HFF-Myc (cell line): ENCODE measurements at places on chromosomes 1 and 21.

DNA sequence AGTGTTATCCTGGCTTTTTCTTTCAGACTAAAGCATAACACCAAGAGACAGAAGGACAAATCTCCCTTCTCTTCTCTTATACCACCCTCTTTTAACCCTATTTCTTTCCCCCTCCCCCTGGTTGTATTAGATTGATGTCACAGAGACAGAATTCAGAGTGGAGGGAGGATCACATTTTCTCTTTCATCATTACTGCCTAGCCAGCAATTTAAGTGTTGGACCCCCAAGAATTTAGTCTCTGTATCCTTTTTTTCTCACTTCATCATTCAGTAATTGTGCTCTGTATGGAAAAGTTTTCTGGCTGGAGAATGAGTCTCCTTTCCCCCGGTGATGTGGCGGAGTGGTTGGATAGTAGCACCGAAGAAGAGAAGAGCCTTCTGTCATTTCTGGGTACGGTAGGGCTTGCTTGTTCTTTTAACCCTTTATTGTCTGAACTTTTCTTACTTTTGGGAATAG, 124.8 kb downstream of the CLEC20A start:
- DNase-seq, result no peak

- no peak for DNase-seq
Observed at GRCh38 chr21:34152500-34152899, 79.1 kb downstream of the MRPS6 start.

- no peak for DNase-seq
Observed at GRCh38 chr21:33063907-33064622, 5.9 kb upstream of the OLIG1 start.

GRCh38 chr1:229557913-229558414, 543 bp downstream of the ABCB10 start:
- no peak for DNase-seq

DNA sequence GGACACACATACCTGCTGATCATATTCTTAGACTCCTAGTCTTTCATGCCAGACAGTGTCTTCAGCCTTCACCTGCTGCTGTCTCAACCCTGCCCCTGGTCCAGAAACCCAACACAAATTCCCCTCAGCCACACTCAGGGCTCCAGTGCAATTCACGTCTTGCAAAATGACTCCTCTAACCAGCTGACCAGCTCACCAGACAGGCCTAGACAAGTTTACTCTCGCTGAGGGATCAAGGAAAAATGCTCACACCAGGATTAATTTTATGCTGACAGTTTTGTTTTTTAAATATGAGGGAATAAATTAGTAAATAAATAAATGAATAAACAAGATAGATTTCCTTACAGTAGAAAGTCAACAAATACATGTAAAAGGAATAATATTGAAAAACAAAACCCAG, 28.5 kb downstream of the CCDC185 start:
- no peak for DNase-seq

GRCh38 chr1:214224611-214225354, 56.2 kb upstream of the SMYD2 start:
- no peak for DNase-seq

GRCh38 chr21:44805226-44805625, 3.6 kb upstream of the UBE2G2 start:
- no peak for DNase-seq

DNA sequence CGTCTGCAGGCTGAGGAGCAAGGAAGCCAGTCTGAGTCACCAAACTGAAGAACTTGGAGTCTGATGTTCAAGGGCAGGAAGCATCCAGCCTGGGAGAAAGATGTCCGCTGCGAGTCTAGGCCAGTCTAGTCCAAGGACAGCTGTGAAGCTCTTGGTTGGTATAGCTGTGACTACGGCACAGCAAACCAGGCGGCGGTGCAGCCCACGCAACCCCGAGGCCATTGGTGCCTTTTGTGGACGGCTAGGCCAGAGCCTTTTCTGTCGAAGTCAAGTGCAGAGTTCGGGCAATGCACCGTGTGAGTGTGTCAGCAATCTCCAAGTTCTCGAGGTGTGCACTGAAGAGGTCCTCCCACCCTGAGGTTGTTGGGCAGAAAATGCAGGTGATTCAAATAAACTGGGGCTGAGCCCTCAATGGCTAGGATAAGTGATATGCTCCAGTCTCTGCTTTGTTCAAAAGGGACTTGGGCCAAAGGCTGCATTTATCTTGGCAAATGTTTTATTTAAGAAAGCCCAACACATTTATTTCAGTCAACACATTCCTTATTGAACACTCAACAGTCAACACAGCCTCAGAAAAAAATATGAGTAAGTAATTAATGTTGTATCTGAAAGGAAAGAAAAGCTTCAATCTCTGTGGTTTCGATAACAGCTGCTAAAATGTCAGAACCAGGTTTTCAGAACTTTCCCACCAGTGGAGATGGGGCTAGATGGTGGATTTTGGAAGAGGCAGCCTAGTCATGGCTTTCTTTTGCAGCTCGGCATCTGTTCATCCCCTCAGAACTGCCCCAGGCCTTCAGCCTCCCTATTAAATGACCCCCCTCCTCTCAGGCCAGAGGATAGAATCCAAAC, 78.1 kb upstream of the COX20 start:
- DNase-seq, result no peak

DNA sequence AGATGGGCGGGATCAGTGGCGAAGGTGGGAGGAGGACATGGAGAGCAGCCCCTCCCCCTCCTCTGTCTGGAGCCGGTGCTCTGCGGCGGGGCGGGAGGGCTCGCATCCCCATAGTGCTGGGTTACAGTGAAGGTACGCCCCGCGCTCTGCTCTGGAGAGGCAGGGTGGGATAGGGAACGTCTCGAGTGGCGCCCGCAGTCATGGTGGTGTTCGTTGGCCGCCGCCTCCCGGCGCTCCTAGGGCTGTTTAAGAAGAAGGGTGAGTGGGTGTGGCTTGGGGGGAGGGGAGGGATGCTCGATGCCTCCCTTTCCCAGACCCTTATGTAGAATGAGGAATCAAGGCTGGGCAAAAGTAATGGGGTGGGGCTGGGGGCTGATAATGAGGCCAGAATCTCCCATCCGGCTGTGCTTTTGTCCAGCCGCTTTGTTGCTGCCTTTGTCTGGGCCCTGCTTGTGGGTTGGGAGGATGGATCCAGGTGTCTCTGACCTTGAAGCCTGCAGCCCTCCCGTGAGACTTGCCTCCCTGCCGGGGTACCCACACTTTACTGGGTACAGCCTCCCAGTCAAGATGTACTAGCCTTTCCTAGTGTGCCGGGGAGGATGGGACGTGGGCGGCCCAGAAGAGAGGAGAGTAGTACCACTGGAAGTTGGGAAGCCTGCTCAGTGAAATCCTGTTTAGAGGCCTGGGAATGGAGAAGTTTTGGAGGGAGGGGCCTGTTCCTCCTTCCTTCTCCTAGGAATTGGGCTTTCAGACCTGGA, 51.4 kb downstream of the YARS1 start:
- DNase-seq, result no peak
